ENCODE measurements at places on chromosomes 6 and 20. TPM values are rescaled to one million over a fixed set of nuclear protein-coding genes. Genes with fewer than 3 reads are reported as not detected.

Gene PDYN
- not detected for total RNA-seq

Gene C6orf62
- total RNA-seq, result 101 TPM

Gene SOX18
- total RNA-seq, result 0.22 TPM

Gene CAPN11
- total RNA-seq, result not detected

Gene SPAG4
- 1.6 TPM for total RNA-seq

Gene RIPOR2
- 4.9 TPM for total RNA-seq

All from MCF 10A (cell line).